ENCODE measurements at places on chromosomes 5 and 9. TPM values are rescaled to one million over a fixed set of nuclear protein-coding genes. Genes with fewer than 3 reads are reported as not detected.

GPR150 gene
- 0.82 TPM for total RNA-seq

- no peak for DNase-seq
These were observed 46.7 kb downstream of the TNFSF8 start for GRCh38 chr9:114883709-114884108.

DNA sequence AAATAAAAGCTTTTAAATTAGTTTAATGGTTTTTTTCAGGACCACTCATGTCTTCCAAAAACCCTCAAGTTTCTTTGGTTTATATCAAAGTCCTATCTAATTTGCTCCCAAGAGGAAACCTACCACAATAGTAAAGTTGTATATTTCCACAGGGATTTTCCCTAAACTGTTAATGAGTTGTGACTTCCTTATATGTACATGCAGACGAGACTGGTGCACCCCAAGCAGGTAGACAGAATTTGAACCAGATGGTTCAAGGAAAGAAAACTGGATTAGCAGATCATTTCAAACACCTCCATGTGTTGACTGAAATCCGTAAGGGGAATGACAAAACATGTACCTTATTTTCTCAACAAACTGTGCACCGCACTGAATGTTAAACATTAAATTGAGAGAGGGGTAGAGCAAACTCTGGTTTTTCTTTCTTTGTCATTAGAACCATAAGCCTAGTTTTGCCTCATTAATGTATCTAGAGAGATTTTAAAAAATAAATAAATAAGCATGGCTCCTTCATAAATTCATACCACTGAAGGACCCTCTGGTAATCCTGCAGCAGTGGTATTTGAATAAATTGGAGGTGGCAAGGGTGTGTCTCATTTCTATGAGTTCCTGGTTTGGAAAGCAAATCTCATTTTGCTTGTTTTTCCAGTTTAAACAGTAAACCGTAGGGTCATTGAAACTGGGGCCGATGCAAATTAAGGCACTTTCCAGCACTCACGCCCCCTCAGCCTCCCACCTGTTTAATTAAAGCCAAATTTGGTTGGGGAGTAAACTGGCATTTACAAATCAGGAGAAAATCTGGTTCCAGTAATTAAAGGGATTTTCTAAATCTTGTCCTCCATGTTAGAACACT lies 51.1 kb downstream of the ENC1 start:
- DNase-seq = no peak

OR1J2 gene
- not detected for total RNA-seq

DNA sequence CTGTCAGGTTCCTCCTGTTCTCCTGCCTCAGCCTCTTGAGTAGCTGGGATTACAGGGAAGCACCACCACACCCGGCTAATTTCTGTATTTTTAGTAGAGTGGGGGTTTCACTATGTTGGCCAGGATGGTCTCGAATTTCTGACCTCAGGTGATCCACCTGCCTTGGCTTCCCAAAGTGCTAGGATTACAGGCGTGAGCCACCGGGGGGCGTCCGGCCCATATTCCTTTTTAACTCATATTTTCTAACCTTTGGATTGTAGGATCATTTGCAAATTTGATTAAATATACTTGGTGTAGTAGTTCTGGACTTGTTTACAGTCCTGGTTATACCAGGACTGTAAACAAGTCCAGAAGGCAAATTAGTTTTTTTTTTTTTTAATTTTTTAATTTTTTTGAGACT lies 4.3 kb downstream of the TCERG1 start:
- no peak for DNase-seq

NMUR2 gene
- 0.87 TPM for total RNA-seq

DNA sequence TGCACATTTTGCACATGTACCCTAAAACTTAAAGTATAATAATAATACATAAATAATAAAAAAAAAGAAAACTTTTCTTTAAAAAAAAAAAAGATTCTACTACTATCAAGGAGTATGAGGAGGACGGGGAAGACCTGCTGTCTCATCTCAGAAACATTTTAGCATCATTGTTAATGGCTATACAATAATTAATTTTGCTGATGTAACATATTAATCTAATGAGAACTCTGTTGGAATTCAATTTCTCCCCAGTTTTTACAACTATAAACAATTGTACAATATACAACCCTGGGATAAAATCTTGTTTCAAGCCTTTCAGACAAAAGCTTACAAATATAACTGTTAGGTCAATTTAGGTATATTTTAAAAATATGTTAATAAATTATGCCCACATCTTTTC lies 139.0 kb upstream of the GRIN3A start:
- no peak for DNase-seq

- DNase-seq = no peak
These were observed 222.4 kb downstream of the DOCK8 start for GRCh38 chr9:437066-437465.

- DNase-seq = no peak
These were observed 14.7 kb upstream of the SLC9A3 start for GRCh38 chr5:538801-539468.

- DNase-seq = no peak
These were observed 43.6 kb downstream of the NACC2 start for GRCh38 chr9:136051453-136051836.

DNA sequence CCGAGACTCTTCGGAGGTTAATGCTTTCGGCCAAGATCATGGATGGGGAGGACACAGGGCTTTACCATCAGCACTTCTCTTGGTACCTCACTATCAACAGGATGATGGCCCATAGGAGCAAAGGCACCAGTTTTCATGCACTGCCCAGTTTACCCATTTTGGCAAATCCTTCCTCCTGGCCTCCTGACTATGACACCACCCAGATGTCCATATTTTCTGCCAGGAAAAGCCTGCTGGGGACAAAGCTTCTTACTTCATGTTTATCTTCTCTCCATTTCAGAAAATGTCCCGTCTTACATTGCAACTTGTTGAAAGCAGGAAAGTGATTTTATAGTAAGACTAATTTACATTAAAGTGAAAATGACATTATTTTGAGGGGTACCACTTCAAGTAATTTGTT lies 61.4 kb upstream of the GAS1 start:
- DNase-seq = no peak

TICAM2 gene
- 1.8 TPM for total RNA-seq

- DNase-seq = no peak
These were observed 148.1 kb downstream of the PDE4D start for GRCh38 chr5:59745415-59745863.

- no peak for DNase-seq
These were observed 1.6 kb downstream of the ACSL6 start for GRCh38 chr5:132009706-132010405.

DNA sequence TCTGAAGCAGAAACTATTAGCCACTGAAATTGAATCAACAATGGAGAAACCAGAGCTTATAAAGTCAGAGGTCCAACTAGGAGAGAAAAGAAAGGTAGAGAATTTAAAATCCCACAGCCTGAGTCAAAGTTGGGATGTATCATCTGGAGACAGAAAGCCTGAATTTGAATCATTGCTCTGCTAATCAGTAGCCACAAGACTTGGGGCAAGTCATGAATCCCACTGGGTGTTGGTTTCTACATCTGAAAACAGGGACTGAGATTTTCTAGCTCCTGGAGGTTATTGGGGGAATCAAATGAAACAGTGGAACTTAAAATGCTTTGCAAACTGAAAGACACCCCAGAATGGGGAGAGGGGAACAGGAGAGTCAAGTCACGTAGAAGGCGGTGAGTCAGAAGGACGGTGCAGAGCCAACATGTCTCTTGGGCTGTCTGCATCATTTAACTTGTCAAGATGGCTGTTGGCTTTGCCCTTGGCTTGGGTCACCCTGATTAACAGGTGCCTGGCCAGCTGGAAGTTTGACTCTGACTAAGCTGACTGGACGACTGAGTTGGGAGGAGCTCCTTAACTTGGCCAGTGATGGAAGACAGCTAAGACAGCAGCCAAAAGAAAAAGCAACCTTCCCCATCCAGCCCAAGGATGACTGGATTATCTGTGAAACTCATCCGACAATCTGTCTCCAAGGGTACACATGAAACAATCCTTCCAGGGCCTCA lies 60.6 kb upstream of the ADRA1B start:
- no peak for DNase-seq

GRCh38 chr5:7395947-7396712 lies at the start of gene ADCY2:
Gene ADCY2, plus strand, starts transcription at chr5:7396138. Its CDS starts 159 bp downstream, at chr5:7396297.
- DNase-seq = no peak

DNA sequence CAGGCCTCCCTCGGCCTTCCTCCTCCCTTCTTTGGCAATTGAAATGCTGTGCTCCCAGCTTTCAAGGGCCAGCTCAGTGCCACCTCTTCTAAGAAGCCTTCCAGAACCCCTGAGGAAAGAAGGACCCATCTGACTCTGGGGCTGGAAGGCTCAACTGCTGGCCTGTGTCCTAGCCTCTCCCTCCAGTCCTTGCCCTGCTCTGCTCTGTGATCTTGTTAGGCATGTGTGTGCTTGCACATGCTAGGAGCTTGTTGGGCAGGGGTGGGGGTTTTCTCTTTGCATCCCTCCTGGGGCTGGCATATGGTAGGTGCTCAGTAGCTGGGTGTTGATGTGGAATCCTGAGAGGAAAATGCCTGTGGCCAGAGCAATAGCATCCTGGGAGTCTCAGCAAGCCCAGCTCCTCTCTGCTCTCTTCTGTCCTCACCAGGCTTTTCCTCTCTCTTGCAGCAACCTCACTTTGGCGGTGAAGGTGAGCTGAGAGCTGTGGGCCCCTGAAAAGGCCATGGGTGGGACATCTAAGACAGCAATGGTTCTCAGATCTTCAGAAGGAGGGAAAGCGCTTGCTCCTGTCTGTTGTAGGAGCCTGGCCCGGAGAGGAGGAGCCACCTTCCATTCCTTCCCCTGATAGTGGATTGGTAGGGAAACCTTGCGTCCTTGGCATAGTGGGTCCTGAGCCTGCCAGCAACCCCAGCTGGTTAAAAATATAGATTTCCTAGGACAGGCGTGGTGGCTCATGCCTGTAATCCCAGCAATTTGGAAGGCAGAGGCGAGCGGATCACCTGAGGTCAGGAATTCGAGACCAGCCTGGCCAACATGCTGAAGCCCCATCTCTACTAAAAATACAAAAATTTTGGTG lies 9.9 kb downstream of the DOLK start:
- no peak for DNase-seq

DNA sequence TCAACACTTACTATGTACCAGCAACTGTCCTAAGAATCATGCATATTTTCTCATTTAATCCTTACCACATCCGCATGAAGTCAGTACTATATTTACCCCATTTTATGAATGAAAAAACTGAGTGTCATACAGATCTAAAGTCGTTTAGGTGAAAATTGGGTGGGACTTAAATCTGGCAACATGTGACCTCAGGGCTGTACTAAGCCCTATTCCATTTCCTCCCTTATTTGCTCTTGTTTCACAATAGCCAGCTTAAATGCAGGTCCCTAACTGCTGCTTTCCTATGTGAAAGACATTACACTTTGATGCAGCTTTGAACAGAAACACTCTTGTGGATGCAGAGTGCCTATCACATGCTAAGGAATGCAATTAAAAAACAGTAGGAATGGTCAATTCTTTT lies 2.5 kb upstream of the RAB14 start:
- DNase-seq = no peak

CTSV gene
- 0.19 TPM for total RNA-seq

GRCh38 chr9:79263628-79264027 lies 308.1 kb upstream of the TLE4 start:
- DNase-seq = no peak

GRCh38 chr9:86865952-86866351 lies 81.4 kb downstream of the GAS1 start:
- no peak for DNase-seq

GRCh38 chr5:158943569-158943968 lies 156.1 kb downstream of the EBF1 start:
- no peak for DNase-seq

DNA sequence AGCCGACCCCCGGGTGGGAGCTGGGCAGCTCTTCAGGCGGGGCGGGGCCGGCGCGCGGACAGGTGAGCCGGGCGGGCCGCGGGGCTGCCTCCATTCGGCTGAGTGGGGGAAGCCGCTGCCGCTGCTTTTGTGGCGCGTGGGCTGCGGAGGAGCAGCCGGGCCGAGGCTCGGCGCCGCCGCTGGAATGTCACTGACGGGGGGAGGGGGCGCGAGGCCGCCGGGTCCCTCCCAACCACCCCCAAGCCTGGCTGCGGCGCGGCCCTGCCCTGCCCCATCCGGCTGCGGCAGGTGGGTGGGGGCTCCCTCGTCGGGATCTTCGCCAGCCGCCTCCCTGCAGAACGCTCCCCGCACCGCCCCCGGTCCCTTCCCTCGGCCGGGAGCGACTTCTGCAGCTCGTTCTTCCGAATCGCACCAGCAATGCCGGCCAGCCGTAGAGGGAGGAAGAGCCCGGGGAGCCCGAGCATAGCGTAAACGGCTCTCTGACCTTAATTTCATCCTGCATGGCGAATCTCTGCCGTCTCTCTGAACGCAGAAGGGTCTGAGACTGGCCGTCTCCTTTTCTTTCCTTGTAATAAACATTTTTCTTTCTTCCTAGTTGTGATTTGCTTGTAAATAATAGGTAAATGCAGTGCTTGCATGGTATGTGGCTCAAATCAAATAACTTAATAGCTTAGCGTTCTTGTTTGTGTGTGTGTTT lies 505 bp downstream of the SPTAN1 start:
- DNase-seq = no peak

DNA sequence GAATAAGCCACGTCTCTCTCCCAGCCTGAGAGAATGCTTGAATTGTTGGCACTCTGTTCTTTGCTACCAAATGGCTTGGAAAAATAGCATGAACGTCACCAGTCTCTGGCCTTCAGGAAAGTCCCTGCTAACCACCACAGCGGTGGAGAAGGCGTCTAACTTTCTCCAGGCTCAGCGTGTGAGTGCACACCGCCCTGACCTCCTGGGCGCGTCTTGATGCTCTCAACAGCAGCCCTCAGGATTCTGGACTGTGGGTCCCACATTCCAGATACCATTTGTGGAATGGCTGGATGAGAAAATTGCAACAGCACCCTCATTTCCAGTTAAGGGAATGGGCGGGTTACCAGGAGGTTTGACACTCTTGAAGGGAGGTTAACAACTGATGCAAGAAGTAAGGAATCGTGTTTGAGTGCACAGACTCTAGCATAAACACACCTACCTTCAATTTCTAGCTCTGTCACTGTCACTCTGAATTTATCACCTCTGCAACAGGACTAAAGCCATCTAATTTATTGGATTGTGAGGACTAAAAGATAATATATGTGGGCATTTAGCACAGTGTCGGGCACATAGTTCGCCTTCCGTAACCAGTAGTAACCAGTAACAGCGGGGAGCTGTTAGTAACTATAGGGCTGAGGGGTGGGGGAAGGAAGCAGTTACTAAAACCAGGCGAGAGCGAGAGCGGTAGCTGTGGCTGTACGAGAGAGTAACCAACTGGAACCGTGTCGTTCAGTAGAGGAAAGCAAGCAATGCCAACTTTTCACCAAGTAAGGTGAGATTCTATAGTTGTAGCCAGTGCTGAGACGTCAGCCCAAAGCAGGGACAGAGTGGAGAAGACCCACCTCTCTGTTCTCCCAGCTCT lies 807 bp upstream of the PLGRKT start:
- no peak for DNase-seq

DNA sequence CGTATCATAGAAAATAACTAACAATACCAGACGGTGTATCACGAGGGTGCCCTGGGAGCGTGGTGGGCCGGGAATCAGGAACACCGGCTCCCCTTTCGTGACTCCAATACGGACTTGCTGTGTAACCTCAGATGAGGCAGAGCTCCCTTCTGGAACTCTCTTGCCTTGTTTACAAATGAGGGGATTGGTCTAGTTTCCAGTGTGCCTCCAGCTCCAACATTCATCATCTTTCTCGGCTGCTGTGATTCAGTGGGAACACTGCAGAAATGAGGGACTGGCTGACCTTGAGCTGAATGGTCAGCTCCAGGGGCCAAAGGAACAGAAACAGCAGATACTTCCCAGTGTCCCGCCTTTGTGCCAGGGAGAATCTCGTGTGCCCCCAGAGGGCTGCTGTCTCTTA lies 22.6 kb upstream of the TGFBI start:
- DNase-seq = no peak

BNC2 gene
- total RNA-seq = 19.0 TPM

- DNase-seq = no peak
These were observed 306.1 kb downstream of the EFNA5 start for GRCh38 chr5:107364443-107365319.

STK32A gene
- not detected for total RNA-seq
